ENCODE measurements at places on chromosomes 12 and 14. TPM values are rescaled to one million over a fixed set of nuclear protein-coding genes. Genes with fewer than 3 reads are reported as not detected.

DNA sequence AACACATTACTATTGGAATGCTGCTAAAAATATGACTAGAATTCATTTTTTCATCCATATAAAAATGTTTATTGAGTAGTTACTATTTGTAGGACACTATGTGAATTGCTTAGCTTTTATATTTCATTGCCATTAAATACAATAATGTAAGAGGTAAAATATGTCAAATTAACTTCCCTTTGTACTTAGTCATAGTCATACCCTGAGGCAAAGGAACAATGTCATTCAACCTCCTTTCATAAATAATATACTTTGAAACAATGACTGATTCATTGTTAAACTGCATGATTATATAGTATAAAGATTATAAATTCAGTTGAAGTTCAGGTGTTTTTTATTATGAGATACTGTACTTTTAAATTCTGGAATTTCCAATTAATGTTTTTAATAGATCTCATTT, 105.2 kb downstream of the GARIN6 start:
- DNase-seq, result no peak

The IFNG-AS1 gene
- 0.79 TPM for polyA plus RNA-seq

GRCh38 chr14:99468836-99469592, 11.6 kb downstream of the SETD3 start:
- DNase-seq, result no peak

The DTD2 gene
- polyA plus RNA-seq, result 7.0 TPM

DNA sequence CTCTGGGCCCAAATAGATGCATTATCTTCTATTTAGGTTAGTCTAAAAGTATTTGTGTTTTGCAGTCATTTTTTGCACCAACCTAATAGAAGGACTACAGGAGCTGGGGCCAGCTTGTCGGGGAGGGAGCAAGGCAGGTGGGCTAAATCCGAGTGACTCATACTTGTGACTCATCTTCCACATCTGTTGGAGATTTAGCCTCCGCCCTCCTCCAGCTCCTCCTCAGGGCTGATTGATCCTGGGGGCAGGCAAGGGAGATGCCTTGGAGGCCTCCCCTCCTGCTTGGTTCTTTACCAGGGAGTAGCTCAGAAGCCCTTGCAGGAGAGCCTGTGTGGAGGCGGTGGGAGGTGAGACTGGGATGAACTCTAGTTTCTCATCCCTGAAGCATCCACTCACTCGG, 27.9 kb downstream of the RHOF start:
- DNase-seq, result no peak

- no peak for DNase-seq
Observed at GRCh38 chr14:68714991-68715924, 77.6 kb downstream of the ZFP36L1 start.

The NOVA1 gene
- 3.5 TPM for polyA plus RNA-seq

DNA sequence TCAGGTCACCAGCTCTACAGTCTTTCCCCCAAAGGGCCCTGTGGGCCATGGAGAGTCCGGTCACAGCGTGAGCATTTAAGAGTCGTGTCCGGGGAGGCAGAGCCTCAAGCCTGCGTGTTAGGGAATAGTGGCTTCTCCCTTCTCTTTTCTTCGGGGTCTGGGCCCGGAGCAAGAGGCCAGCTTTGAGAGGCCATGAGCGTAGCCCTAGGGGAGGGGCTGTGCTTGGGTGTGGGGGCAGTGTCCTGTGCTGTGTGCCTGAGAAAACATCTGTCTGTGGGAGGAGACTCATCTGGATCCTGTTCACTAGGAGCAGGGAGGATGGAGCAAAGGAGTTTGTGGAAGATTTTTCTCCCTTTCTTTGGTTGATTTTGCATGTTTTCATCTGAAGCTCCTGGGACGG, 5.3 kb downstream of the LRP1-AS start:
- DNase-seq, result peak; percentile 66

DNA sequence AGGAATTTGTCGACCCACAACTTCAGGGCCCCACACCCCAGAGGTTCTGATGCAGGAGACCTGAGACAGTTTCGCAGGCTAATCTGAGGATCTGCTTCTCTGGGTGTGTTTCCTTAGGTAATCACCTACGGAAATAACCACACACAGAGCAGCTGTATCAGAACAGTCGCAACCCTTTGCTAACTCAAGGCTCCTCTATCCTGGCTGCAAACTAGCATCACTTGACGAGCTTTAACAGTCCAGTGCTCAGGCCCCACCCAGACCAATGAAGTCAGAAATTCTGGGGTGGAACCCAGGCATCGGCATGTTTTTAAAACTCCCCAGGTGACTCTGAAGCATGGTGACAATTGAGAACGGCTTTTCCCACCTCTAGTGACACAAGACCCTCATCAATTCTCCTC, 20.7 kb downstream of the SLC7A7 start:
- no peak for DNase-seq

The TCTN2 gene
- 3.2 TPM for polyA plus RNA-seq

DNA sequence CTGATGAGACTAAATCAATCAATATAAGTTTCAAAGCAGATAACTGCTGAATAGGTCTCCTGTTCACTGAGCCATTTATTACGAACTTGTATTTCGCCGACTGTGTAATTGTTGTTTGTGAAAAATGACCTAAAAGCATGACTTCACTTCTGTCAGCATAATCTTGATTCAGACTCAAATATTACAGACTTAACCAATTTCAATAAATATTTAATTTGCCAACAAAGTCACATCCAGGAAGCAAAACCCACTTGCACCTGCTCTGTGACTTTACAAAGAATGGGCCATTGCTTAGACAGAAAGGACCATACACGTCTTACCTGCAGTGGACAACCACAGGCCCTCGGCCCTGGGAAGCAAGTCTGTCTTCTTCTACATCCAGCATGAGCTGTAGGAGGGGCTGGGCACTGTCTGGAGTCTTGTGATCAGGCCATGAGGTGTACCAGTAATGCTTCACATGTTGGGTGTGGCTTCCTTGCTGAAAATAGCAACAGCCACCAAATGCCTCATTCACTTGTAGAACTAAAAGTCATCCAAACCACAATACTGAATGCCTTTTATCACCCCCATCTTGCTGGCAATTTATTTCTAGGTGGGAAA, 23.5 kb upstream of the PTPRB start:
- DNase-seq, result no peak

The RAB35 gene
- 20.1 TPM for polyA plus RNA-seq

- no peak for DNase-seq
Observed at GRCh38 chr14:75453817-75454434, 26.1 kb downstream of the JDP2 start.

DNA sequence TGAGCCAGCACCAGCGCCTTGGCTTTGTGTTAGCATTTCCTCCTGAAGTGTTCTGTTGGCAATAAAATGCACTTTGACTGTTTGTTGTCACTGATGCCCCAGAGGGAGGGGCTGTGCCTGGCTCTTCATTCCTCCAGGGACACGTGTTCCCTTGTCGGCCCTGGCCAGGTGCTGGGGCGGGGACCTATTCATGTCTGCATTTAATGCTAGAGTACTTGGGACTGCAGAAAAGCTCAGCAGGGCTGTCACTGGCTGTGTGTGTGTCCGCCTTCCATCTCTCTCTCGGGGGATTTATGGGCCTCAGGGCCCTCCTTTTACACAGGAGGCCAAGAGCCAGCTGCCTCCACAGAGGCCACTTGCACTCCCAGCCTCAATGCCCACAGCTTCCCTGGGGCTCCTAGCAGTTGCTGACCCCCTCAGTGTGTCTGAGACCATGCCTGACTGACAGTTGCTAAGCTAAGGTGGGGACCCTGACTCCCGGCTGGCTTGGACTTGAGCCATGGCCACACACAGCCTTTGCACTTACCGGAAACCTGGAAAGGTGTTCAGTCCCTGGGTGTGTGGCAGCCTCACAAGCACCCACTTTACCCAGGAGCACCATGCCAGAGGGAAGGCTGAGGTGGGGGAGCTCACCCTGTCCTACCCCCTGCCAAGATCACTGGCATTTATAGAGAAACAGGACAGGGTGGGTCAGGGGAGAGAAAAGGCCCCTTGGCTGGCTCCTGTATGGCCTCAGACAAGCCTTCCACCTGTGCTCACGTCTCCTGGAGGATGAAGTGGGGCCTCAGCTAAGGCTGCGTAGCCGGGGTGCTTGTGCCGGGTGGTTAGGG, 27.8 kb downstream of the HIP1R start:
- DNase-seq, result peak; percentile 58

The MGAT4C gene
- polyA plus RNA-seq, result 1.2 TPM

The GPR162 gene
- polyA plus RNA-seq, result 6.8 TPM

- DNase-seq, result no peak
Observed at GRCh38 chr12:19895246-19896020, 456.1 kb downstream of the AEBP2 start.

The TBC1D30 gene
- 0.57 TPM for polyA plus RNA-seq
